ENCODE measurements at places on chromosomes 2 and 18. TPM values are rescaled to one million over a fixed set of nuclear protein-coding genes. Genes with fewer than 3 reads are reported as not detected.

The STAT1 gene
- polyA plus RNA-seq = 238 TPM

The CBLN2 gene
- polyA plus RNA-seq = not detected

- H3K36me3 ChIP-seq = no peaks in the 10 kb centered on the region
- no peak for DNase-seq
- no peak overlapping the region for H3K27ac ChIP-seq
- H3K4me3 ChIP-seq = no peak overlapping the region
- no peaks in the 10 kb centered on the region for H3K27me3 ChIP-seq
Measured at GRCh38 chr2:11757101-11757500, 10.7 kb downstream of the LPIN1 start.

DNA sequence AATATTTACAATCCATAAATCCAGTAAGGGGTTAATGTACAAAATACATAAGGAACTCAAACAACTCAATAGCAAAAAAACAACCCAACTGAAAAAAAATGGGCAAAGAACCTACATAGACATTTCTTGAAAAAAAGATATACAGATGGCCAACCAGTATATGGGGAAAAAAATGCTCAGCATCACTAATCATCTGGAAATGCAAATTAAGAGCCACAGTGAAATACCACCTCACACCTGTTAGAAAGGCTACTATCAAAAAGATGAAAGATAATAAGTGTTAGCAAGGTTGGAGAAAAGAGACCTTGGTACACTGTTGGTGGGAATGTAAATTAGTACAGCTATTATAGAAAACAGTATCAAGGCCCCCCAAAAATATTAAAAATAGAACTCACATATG, 14.6 kb downstream of the AP1S3 start:
- no peak overlapping the region for H3K4me3 ChIP-seq
- H3K27me3 ChIP-seq = no peaks in the 10 kb centered on the region
- DNase-seq = no peak
- H3K27ac ChIP-seq = no peak overlapping the region
- H3K4me1 ChIP-seq = peaks cover 8% of the 10 kb centered on the region
- H3K36me3 ChIP-seq = no peaks in the 10 kb centered on the region

DNA sequence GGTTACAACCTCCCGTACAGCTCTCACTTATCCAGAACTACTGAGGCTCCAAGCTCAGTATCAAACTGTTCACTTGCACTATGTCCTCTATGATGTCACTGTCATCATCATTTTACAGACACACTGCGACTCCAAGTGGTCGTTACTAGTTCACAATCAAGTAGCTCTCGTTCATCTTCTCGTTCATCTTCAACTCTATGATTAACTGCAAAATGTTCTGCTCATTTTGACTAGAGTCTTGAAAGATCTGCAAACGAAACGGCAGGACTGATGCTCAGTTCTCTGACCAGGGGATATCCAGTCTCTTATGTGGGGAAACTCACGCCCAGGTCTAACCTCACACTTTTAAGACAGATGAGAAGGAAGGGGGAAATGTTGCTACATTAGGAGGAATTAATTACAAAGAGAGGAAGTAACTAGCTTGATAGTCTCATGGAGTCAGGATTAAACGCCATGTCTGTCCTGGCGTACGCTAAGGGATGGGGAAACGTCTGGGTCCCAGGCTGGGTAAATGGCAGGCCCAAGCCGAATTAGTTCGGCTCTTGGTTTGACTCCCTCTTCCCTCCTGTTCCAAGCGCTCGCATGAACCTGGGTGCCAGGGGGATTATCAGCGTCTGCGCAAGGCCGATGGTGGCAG, 794 bp upstream of the CHCHD5 start:
- peaks cover 37% of the 10 kb centered on the region for H3K4me1 ChIP-seq
- peak; percentile 57 for DNase-seq
- H3K4me3 ChIP-seq = peak overlapping the region; percentile 80
- no peaks in the 10 kb centered on the region for H3K36me3 ChIP-seq
- peak overlapping the region; percentile 97 for H3K27ac ChIP-seq

GRCh38 chr2:1509271-1510065, 96.2 kb downstream of the TPO start:
- no peaks in the 10 kb centered on the region for H3K36me3 ChIP-seq
- H3K4me1 ChIP-seq = no peaks in the 10 kb centered on the region
- H3K27ac ChIP-seq = no peak overlapping the region
- H3K4me3 ChIP-seq = no peak overlapping the region
- H3K27me3 ChIP-seq = peaks cover 3% of the 10 kb centered on the region
